NCI-H748 treated with DMSO at 0.1 percent for 48 hours (cell line): ENCODE measurements at places on chromosomes 5 and 9.
A peak's percentile ranks its signal among the peaks of the same experiment; 100 is the strongest.

- no peak for DNase-seq
Measured at GRCh38 chr9:12194731-12195130, 498.5 kb upstream of the TYRP1 start.

DNA sequence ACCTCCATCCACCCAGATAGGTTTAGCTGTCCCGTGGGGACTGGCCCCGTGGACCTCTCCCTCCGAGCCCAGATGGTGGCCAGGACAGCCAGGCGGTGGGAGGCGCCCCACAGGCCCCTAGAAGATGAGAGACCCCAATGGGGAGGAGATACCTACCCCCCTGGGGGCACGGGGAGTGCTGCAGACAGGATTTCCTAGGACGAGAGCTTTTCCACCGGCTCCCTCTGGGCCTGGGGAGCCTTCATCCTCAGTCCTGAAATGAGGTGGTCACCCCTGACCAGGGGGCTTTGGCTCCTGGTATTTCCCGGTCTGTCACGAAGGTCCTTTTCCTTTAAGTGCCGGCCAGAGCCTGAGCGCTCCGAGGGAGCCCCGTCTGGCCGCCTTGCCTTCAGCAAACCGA, 46.8 kb downstream of the MRPL36 start:
- no peak for DNase-seq

DNA sequence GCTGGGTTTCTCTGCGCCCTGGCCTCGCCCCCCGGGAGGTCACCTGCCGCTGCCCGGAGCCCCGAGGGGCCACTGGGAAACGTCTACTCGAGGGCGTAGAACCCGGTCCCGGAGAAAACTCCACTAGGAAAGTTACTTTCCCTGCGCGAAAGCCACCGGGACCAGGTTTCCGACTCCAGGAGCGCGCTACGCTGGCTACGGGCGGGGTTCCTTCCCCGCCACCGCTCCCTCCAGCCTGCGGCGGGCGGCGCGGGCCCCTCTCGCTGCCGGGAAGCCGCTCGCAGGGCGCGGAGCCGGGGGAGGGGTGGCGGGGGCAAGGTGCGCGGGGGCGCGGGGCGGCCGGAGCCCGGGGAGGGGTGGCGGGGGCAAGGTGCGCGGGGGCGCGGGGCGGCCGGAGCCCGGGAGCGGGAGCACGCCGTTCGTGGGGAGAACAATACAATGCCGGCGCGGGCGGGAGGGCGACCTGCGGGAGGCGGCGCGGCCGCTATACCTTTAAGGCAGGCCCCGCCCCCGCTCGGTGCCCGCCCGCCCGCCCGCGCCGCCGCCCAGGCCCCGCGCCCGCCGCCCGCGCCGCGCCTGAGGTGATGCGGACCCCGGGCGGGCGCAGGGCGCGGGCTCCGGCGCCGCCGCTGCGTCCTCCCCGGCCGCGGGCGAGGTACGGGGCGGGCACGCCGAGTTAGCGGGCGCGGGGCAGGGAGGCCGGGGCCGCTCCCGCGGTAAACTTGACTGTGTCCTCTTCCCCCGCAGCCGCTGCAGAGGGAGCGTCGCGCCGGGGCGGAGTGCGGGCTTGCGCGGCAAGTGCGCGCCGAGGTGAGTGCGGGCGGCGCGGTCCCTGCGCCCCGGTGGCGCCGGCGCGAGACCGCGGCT, 278.1 kb downstream of the AOPEP start:
- peak; percentile 33 for DNase-seq

GRCh38 chr5:35668319-35668718, 50.7 kb downstream of the SPEF2 start:
- DNase-seq: no peak

GRCh38 chr9:132862533-132862932, 15.6 kb downstream of the AK8 start:
- DNase-seq: no peak
